AG08395 (cell line): ENCODE measurements at places on chromosomes 5 and 9.
A peak's percentile ranks its signal among the peaks of the same experiment; 100 is the strongest.

DNA sequence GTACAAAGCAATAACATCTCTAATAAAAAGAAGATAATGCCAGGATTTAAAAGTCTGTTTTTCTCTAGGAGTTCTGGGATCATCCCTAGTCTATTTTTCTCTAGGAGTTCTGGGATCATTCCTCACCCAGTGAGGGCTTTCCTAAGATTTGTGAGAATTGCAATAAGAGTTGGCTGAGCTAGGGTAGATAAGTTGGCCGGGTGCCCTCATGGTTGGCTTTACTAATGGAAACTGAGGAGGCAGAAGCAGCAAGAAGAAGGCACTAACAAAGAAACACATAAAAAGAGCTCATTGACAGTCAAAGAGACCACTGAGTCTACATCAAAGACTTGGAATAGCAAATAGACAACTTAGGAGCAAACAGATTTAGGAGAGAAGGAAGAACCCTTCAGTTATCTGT lies 4.2 kb downstream of the SLC1A3 start:
- DNase-seq, result no peak

DNA sequence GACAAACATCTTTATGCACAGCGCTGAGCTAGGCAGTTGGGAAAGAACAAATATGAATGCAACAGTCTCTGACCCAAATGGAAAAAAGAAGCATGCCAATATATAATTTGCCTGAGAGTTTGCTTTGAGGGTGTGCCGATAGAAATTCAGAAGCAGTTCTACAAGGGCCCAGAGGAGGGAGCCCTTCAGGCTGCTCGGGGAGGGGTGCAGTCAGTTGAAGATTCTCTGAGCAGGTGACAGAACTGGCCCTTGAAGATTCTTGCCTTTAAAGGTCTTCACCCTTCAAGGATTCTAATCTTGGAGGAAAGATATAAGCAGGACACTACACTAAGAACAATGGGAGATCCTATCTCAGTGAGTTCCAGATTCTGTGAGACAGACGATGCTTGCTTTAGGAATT lies 3.7 kb upstream of the PAPPA start:
- no peak for DNase-seq

DNA sequence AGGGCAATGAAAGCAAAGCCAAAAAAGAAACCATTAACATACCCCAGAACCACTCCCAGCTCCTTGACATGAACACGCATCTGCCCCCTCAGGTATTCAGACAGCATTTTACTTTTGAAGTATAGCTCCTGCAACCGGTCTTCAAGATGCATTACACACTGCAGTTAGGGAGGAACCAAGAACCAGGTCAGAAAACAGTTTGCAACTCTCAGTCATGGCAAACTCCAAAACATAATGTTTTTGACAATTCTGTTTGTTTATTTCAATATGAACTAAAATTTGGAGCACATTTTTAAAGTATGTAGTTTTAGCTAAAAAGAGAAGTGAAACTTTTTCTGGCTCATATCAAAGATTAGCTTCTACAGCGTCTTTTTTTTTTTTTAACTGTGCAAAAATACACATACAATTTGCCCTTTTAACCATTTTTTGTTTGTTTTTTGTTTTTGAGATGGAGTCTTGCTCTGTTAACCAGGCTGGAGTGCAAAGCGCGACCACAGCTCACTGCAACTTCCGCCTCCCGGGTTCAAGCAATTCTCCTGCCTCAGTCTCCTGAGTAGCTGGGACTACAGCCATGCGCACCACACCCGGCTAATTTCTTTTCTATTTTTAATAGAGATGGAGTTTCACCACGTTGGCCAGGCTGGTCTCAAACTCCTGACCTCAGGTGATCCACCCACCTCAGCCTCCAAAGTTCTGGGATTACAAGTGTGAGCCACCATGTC lies 12.2 kb upstream of the RAPGEF6 start:
- no peak for DNase-seq

GRCh38 chr5:99000876-99001275 lies 72.1 kb upstream of the CHD1 start:
- DNase-seq, result peak; percentile 11

GRCh38 chr9:137310189-137311052 lies 8.3 kb upstream of the NRARP start:
- DNase-seq, result no peak

- DNase-seq, result no peak
Measured at GRCh38 chr9:74284581-74285450, 212.3 kb upstream of the RORB start.

DNA sequence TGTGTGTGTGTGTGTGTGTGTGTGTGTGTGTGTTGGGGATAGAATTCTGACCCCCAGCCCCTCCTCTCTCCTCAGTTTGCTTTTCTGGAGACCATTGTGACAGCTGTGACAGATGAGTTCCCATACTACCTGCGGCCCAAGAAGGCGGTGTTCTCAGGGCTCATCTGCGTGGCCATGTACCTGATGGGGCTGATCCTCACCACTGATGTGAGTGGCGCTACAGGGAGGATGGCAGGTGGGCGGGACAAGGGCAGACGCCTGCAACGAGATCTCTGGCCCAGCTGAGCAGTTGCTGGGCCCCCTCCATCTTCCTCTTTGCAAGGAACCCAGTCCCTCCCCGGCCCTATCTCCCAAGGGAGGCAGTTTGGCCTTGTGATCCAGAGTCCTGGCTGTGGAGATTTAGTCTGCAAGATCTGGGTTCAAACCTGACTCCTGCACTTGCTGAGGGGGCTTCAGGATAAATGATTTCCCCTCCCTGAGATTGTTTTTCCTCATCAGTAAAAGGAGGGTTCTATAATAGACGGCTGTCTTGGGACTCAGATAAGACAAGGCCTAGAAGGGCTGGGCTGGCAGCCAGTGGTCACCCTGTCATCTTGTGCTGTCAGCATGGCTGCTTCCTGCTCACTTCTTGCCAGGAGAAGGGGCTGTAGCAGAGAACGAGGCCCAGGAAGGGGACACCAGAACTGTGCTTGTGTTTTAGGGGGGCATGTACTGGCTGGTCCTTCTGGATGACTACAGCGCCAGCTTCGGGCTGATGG lies 14.1 kb downstream of the SLC6A7 start:
- no peak for DNase-seq

GRCh38 chr5:134509308-134510040 lies 16.0 kb upstream of the JADE2 start:
- peak; percentile 65 for DNase-seq

DNA sequence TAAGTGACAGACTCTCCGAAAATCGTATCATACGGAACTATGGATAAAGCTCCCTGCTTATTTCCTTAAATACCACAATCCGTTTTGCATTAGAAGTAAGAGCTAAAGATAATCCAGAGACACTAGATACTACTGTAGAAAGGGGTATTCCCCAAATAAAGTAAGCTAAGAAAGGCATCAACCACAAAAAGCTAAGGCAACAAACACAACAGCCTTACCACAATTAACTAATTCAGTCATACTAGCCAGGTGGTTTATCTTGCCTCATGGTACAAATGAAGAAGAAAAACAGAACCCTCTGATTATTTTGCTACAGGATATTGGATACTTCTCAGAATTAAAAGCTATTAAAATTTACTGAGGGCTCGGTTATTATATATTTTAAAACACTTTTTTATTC lies 14.1 kb downstream of the ERP44 start:
- DNase-seq, result no peak

- DNase-seq, result no peak
Measured at GRCh38 chr9:109250311-109250741, 70.5 kb downstream of the EPB41L4B start.
